ENCODE measurements at places on chromosomes 11 and 22. TPM values are rescaled to one million over a fixed set of nuclear protein-coding genes. Genes with fewer than 3 reads are reported as not detected.

DNA sequence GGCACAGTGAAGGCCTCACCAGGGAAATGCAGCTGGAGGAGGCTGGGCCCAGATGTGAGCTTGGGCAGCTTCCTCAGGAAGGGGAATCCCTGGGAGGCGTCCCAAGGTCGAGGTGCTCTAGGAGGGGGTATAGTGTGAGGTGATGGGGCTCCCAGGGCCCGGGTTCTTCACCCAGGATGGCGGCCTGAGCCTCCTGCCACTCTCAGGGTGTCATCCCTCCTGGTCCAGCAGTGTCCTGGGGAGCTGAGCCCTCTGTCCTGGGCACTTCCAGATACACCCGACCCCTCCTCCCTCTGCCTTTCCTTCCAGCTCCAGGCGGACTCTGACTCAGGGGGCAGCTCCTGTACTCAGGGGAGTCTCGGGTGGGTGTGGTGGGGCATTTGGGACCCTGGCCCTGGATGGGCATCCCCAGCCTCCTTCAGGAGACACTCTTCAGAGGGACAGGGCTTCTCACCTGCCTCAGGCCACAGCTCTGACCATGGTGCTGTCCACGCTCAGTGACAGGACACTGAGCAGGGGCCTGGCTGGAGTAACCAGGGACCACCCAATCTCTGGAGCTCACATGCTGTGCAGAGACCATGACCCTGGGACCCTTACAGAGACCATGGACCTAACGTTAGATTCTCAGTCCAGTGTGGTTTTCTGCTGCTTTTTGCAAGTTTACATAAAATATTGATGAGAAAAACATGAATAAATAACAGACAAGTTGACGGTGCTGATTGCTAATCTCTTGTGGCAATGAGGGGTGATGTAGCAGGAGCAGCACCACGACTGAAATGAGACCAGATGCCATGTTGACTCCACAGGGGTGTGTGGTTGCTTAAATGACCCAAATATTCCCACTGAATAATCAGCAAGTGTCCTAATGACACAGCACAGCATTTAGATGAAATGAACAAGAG, 101.9 kb downstream of the GGTLC2 start:
- no peak for DNase-seq

GRCh38 chr22:37248251-37248650, 4.2 kb upstream of the RAC2 start:
- no peak for DNase-seq

The PLEKHA7 gene
- 0.04 TPM for polyA plus RNA-seq

DNA sequence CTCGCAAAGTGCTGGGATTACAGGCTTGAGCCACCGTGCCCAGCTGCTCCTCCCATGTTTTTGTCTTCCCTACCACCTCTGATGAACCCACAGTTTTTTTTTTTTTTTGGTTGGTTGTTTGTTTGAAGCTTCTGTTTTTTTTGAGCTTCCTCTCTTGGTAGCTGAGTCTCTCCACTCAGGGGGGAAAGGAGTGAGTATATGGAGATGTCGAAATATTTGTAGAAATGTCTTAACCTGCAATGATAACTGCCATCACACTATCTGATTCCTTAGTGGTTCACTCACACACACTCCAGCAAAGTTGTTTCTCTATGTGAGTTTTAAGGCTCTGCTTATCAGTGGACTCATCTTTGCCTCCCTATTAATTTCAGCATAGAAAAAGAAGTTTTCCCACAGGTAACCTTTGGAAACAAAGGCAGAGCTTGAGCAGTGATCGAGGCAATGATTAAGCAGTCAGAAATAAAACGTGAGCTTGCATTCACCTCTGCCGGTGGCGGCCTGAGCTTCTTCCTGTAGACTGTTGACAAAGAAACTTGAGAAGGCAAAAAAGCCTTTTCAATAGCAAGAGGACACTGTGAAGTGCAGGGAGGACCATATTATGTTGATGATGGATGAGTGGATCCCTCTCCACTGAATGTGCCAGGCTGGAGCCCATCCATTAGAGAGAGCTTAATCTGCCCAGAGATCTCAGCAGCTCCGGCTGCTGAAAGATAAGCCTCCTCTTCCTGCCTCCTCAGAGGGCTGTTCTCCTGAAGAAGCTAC, 29.0 kb upstream of the RASSF10 start:
- DNase-seq: no peak

GRCh38 chr22:42227435-42227834, 43.0 kb downstream of the TCF20 start:
- no peak for DNase-seq

Data from BJ (cell line).